ENCODE measurements at places on chromosomes 2 and 18.
A peak's percentile ranks its signal among the peaks of the same experiment; 100 is the strongest.

- no peak for DNase-seq
Observed at GRCh38 chr2:85132397-85132796, 795 bp upstream of the TCF7L1 start.

GRCh38 chr2:88874063-88874657 is 182.7 kb downstream of the RPIA start:
- peak; percentile 68 for DNase-seq

DNA sequence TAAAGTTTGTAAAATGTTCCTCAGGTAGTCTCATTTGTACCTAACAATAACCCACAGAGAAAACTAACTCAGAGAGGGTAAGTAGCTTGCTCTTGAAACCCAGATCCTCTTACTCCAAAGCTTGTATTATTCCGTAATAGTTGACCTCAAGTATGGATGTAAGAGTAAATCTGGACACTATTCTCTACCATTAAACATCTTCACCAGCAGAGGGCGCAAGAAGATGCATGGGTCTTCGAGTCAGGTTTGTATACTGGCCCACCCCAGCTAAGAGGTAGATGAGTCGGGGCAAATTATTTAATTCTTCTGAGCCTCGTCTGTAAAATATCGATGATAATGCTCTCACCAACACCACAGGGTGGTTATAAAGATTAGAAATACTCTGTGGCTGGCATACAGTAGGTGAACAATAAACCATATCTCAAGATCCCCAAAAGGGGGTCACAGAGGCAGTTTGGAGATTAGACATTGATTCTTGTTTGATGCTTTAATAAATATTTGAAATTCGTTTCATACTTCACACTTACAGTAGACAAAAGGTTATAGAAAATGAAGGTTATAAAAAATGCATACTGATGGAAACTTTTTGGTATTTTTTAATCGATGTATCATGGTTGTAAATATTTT is 3.5 kb upstream of the CABLES1 start:
- DNase-seq, result peak; percentile 85

GRCh38 chr2:44579837-44580230 is 218.1 kb downstream of the CAMKMT start:
- DNase-seq, result no peak

DNA sequence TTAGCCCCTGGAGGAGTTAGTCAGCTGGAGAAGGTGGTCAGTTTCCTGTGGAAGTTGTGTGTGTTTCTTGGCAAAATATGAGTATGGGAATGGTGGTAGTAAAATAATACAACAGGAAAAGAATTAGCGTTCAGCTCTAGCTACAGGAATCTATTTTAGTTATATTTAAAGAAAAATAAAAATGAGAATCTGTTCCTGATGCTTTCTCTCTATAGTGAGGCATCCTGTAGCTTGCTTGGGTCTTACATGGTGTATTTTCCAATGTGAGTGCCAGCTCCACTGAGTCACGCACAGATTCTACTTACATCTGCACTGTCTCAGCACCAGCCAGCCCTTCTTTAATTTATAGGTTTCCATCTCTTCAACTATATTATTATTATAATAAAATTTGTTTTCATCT is 132.2 kb downstream of the BIRC6 start:
- DNase-seq, result no peak

GRCh38 chr2:204226305-204226880 is 289.8 kb downstream of the ICOS start:
- no peak for DNase-seq

Data from fibroblast of mammary gland (primary cell).